ENCODE measurements at places on chromosomes 16 and 17. TPM values are rescaled to one million over a fixed set of nuclear protein-coding genes. Genes with fewer than 3 reads are reported as not detected.

TNRC6C gene
- total RNA-seq: 19.8 TPM

TMEM204 gene
- total RNA-seq: 9.7 TPM

KIF2B gene
- total RNA-seq: not detected

DNA sequence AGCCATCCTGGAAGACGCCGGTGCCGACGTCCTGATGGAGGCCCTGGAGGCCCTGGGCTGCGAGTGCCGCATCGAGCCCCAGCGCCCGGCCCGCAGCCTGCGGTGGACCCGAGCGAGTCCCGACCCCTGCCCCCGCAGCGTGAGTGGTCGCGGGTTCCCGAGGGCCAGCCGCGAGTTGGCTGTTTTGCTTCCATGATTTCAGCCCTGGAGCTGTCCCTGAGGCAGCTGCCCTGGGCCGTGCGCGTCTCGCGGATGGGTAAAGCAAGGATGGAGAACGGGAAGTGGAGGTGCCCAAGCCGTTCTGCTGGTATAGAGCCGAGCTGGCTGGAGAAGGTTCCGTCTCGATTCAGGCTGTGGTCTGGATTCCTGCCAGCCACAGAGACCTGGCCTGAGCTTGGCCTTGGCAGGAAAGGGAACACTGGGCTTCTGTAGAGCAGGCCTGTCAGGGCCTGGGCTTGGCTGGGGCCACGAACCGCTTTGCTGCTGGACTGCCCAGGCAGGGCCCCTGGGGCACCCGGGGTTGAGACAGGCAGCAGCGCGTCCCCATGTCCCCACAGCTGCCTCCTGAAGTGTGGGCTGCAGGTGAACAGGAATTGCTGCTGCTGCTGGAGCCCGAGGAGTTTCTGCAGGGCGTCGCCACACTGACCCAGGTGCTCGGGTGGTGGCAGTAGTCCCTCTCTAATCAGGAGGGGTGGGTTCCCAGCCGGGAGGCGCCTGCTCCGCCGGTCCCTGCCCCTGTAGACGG lies 941 bp upstream of the MRPS34 start:
- peak overlapping the region; percentile 95 for H3K4me3 ChIP-seq
- H3K27ac ChIP-seq: peak overlapping the region; percentile 77
- H3K27me3 ChIP-seq: no peaks in the 10 kb centered on the region
- peaks cover 25% of the 10 kb centered on the region for H3K4me1 ChIP-seq

DNA sequence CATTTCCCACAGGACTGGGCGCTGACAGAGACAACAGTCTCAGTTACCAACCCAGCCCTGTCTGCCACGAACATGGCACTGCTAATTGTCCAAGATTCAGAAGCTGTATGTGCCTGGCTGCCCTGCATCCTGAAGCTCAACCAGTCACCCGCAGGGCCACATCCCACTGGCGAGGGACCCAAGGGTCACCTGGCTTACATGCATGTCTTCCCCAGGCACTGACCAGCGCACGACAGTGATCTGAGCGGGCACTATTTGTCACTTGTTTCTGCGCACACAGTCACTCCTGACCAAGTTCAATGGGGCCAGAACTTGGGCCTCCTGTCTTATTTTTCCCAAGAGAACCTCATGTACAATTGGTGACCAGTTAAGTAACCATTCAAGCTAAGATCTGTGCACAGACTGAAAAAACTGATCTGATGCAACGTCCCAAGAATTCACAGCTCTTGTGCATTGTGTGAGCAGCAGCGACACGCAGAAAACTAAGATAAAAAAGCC lies 13.1 kb downstream of the USP7 start:
- H3K4me3 ChIP-seq: peak overlapping the region; percentile 37
- H3K27me3 ChIP-seq: no peaks in the 10 kb centered on the region
- no peak for DNase-seq
- H3K36me3 ChIP-seq: no peaks in the 10 kb centered on the region
- H3K27ac ChIP-seq: peak overlapping the region; percentile 93
- H3K4me1 ChIP-seq: peaks cover 59% of the 10 kb centered on the region

GRCh38 chr16:49048557-49048956 lies 233.1 kb downstream of the CBLN1 start:
- no peaks in the 10 kb centered on the region for H3K4me1 ChIP-seq
- no peak for DNase-seq
- H3K4me3 ChIP-seq: no peak overlapping the region
- H3K27me3 ChIP-seq: no peaks in the 10 kb centered on the region

DNA sequence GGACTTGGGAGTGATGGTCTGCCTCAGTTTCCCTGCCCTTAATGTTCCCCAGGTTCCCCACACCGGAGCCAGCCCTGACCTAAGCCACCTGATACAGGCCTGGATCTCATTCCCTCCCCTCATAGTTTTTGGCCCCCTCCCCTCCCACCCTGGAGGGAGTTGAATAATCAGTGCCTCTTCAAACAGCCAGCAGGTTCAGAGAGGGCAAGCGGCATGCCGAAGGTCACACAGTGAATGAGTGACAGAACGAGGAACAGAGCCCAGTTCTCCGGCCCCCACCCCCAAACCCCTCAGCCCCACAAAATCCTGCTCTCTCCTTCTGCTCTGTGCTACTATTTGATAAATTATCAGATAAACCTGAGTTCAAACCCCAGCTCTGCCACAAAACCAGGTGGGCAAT lies 31.2 kb downstream of the BEAN1 start:
- peaks cover 26% of the 10 kb centered on the region for H3K27me3 ChIP-seq
- H3K27ac ChIP-seq: no peak overlapping the region
- no peaks in the 10 kb centered on the region for H3K36me3 ChIP-seq
- no peak overlapping the region for H3K4me3 ChIP-seq
- H3K4me1 ChIP-seq: peaks cover 5% of the 10 kb centered on the region

GRCh38 chr17:73553311-73553710 lies 90.9 kb downstream of the SDK2 start:
- no peaks in the 10 kb centered on the region for H3K27me3 ChIP-seq
- no peaks in the 10 kb centered on the region for H3K36me3 ChIP-seq
- no peak for DNase-seq
- H3K27ac ChIP-seq: no peak overlapping the region
- H3K4me3 ChIP-seq: no peak overlapping the region

DNA sequence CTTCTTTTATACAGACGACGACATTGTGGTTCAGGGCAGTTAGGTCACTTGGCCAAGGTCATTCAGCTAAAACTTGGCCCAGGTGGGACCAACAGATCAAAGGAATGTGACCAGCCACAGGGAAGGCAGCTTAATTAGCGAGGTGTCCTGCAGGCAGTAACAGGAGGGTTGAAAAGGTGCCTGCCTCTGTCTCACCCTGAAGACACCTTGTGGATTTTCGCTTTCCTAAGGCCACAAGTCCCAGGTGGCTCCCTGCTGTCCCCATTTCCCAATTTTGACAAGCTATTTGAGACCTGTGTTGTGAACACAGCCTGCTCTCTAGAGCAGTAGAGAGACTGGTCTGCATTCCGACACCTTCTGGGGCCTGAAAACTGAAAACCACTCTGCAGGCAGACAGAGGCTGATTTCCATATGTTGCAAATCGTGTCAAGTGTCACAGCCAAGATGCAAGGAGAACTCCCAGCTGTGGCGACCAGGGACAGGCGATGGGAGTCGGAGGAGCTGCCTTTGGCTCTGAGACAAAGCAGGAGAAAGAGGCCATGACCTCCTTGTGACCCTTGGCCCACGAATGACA lies 593.1 kb upstream of the CDH5 start:
- no peak overlapping the region for H3K27ac ChIP-seq
- no peak overlapping the region for H3K4me3 ChIP-seq
- H3K27me3 ChIP-seq: no peaks in the 10 kb centered on the region

GRCh38 chr17:75133001-75133400 lies 1.5 kb upstream of the NT5C start:
- H3K4me3 ChIP-seq: no peak overlapping the region
- peak; percentile 28 for DNase-seq
- H3K27ac ChIP-seq: peak overlapping the region; percentile 22
- peaks cover 10% of the 10 kb centered on the region for H3K4me1 ChIP-seq
- peaks cover 3% of the 10 kb centered on the region for H3K36me3 ChIP-seq

DNA sequence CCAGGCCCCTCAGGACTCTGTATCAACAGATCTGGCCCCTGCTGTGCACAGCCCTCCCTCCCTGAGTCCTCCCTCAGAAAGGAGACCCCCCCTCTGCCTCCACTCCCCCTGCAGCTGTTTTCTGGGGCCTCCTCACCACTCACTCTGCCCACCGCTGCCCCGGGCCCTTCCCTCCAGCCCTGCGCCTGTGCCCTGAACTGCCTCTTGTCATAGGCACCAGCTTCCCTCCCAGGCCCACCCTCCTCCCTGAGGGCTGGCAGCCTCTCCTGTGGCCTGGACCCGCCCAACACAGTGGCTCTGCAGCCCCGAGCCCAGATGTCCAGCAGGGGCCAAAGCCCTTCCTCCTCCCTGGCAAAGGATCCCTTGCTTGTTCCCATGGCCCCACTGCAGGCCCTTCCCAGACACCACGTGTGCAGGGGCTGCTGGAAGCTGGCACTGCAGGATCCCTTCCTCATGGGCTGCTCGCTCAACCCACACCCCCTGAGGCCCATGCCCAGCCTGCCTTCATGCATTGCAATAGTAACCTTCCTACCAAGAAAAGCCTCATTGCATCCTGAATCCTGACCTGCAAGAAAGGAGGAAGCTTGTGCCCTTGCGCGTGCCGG lies 25.8 kb downstream of the GNPTG start:
- no peak overlapping the region for H3K4me3 ChIP-seq
- no peaks in the 10 kb centered on the region for H3K27me3 ChIP-seq
- no peaks in the 10 kb centered on the region for H3K36me3 ChIP-seq
- no peak overlapping the region for H3K27ac ChIP-seq

DNA sequence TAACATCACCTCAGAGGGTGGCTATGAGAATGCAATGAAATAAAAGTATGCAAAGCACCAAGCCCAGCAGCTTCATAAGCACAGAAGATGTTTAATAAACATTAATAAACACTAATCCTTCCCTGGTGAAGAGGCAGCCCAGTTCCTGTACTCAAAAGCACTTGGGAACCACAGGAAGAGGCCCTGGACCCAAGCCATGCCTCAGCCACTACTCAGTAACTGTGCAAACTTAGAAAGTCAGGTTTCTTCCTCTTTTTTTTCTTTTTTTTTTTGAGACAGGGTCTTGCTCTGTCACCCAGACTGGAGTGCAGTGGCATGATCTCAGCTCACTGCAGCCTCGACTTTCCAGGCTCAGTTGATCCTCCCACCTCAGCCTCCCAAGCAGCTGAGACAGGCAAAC lies 5.3 kb downstream of the ARHGAP17 start:
- H3K27me3 ChIP-seq: no peaks in the 10 kb centered on the region
- no peak overlapping the region for H3K4me3 ChIP-seq
- H3K27ac ChIP-seq: peak overlapping the region; percentile 66
- peaks cover 85% of the 10 kb centered on the region for H3K4me1 ChIP-seq

DNA sequence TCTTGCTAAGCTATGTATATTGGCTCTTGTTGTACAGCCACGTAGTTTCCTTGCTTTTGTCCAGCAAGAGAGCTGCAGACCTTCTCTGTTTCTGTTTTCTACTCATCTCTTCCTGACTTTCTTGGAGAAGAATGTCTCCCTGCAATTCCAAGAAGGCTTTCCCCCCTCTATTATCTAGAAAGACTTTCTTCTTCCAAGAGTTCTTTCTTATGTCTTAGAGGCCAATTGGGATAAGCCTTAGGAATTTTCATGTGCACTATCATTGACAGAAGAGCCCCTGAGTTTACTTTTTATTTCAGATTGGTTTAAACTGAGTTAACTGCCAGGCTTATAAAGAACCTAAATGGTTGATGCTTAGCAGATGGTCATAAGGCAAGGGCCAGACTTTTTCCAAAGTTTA lies 9.0 kb downstream of the CAPNS2 start:
- DNase-seq: no peak
- no peaks in the 10 kb centered on the region for H3K27me3 ChIP-seq
- no peaks in the 10 kb centered on the region for H3K4me1 ChIP-seq
- no peak overlapping the region for H3K4me3 ChIP-seq
